ENCODE measurements at places on chromosomes 13 and 19. TPM values are rescaled to one million over a fixed set of nuclear protein-coding genes. Genes with fewer than 3 reads are reported as not detected.

GRCh38 chr19:2425622-2426581 lies 1.5 kb downstream of the TIMM13 start:
- no peak for DNase-seq

The COMP gene
- total RNA-seq: 0.04 TPM

DNA sequence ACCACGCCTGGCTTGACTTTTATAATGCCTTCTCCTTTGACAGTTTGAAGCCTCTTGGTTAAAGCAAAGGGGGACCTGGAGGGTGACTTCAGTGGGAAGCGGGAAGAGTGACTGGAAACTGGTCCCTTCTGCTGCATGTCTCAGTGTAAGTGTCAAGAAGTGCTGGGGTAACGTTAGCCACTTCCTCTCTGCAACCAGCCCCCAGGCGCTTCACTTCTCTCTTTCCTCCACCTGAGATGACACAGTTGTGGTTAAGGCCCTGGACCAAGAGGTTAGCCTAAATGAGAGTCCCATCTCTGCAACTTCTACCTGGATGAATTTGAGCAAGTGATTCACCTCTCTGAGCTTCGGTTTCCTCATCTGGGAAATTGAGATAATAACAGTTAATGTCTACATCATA lies 16.3 kb downstream of the LEUTX start:
- no peak for DNase-seq

GRCh38 chr13:44400736-44401135 lies 27.1 kb downstream of the SERP2 start:
- DNase-seq: no peak

The TNFRSF19 gene
- total RNA-seq: 47.7 TPM

DNA sequence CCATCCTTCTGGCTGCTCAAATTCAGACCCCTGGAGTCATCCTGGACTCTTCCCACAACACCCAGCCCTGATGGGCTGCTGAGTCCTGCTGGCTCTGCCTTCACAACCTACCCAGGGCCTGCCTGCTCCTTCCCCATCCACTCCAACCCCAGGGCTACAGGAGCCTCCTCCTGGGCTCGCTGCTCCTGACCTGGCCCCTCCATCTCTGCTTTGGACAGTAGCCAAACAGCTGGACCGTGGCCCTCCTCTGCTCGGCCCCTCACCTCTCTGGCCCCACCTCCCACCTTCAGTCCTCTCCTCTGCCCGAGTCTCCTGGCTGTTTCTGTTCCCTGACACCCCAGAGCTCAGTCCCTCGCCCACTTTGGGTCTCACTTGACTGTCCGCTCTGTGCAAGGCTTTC lies 66.7 kb downstream of the CEBPG start:
- no peak for DNase-seq

- DNase-seq: no peak
These were observed 184.9 kb downstream of the PTPRS start for GRCh38 chr19:5155586-5156210.

DNA sequence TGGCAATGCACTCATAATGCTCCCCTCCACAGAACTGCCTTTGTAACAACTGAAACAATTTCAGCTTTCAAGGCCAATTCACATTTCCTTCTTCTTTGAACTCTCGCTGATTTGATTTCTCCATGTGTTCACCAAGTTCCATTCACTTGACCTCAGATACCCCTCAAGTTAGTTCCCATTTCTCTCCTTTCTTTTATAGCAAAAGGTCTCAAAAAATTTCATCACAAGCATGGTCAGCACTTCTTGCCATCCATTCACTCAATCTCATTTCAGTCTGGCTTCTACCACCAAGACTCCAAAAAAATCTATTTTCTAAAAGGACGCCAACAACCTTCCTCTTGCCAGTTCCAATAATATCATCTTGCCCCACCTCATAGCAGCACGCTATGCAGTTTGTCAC lies 135.7 kb downstream of the DIAPH3 start:
- no peak for DNase-seq

DNA sequence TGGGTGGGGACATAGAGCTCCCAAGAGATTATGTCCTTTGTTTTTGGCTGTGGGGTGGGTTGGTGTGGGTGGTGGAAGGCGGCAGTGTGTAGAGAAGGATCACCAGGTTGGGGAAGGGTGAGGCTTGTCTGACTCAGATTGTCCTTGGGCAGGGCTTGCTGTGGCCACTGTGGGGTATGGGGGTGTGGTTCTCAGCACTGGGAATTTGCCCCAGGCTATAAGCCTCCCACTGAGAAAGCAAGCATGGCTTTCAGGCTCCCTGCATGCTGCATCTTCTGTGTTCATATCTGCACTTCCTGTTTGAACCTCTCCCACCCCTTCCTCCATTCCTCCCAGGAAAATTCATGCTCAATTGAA lies 34.9 kb downstream of the DNAJC15 start:
- DNase-seq: peak; percentile 46

DNA sequence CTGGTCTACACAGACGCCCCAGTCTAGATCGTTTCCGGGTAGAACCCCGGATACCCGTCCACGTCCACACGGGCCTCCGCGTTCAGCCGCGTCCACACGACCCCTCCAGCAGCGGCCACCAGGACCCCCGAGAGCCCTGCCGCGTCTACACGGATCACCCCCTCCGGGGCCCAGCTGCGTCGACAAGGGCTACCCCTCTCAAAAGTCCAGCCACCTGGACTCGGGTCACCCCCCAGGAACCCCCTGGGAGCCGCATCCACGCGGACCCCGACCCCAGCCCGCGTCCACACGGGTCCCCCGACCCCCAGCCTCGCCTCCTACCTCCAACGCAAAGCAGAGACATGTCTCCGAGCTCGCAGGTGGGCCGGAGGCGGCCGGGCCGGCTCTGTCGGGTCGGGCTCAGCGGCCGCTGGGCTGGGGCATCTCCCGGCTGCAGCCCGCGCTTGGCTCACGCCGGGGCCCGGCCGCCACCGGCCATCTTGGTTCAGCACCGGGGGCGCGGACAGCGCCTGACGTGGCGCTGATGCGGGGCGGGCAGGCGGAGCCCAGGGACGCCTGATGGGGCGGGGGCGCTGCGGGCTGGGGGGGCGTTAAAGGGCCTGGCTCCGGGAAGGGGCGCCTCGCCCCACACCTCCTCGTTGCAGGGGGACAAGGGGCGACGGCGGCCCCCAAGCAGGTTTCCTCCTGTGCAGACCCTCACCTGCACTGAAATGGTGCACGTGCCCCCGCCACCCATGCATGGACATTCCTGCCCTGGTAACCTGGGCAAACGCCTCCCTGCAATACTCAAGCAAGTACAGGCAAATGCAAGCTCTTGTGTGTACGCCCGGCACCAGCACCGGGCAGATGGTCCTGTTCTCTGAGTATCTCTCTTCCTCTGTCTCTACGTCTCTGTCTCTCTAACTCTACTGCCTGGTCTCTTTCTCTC lies at the start of gene UNC13A:
Gene UNC13A (minus strand): TSS at position 498 of the 928 bp plus-strand sequence. CDS start 155 bp downstream, at position 343.
- DNase-seq: no peak

GRCh38 chr13:40961826-40962225 lies 57.3 kb downstream of the ELF1 start:
- no peak for DNase-seq

GRCh38 chr13:112067871-112068539 lies 1.1 kb downstream of the SOX1 start:
- DNase-seq: no peak

The FAM174C gene
- total RNA-seq: 31.3 TPM

- DNase-seq: no peak
These were observed 10.3 kb downstream of the TNFSF9 start for GRCh38 chr19:6540918-6541689.

The C19orf33 gene
- total RNA-seq: 3.3 TPM

DNA sequence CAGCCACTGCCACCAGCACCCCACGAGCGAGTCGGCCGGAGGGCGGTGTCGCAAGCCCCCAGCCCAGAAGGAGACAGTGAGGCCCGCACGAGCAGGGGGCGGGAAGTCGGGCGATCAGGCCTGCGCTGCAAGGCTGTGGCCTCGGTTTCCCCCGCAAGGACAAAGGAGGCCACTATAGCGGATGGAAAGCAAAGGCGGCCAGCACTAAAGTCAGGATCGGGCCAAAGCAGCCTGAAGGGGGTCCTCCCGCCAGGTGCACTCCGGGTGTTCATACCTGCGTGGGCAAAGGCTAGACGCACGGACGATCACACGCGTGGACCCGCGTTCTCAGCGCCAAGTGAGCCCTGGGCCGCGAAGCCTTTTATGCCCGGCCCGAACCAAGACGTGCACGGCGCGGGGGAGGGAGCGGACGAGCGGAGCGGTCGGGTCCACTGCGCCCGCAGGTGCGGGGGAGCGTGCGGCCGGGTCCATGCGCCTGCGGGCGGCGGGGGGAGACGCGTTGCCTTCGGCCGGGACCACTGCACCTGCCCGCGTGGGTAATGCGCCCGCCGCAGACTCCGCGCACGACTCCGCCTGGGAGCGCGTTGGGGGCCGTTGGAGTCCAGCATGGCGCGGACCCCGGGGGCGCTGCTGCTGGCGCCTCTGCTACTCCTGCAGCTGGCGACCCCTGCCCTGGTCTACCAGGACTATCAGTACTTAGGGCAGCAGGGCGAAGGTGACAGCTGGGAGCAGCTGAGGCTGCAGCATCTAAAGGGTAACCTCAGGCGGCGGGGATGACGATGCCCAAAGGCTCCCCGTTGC lies at the start of the genes PRDX2 and THSD8:
Gene PRDX2 (minus strand): TSS at position 335 of the 801 bp plus-strand sequence. CDS start 539 bp downstream, outside the sequence.
Gene THSD8 (plus strand): TSS at position 604 of the 801 bp plus-strand sequence. CDS start 3 bp downstream, at position 607.
- DNase-seq: peak; percentile 53

The MRI1 gene
- 20.1 TPM for total RNA-seq

The ADM5 gene
- 1.1 TPM for total RNA-seq
